ENCODE measurements at places on chromosomes 7 and 10.

DNA sequence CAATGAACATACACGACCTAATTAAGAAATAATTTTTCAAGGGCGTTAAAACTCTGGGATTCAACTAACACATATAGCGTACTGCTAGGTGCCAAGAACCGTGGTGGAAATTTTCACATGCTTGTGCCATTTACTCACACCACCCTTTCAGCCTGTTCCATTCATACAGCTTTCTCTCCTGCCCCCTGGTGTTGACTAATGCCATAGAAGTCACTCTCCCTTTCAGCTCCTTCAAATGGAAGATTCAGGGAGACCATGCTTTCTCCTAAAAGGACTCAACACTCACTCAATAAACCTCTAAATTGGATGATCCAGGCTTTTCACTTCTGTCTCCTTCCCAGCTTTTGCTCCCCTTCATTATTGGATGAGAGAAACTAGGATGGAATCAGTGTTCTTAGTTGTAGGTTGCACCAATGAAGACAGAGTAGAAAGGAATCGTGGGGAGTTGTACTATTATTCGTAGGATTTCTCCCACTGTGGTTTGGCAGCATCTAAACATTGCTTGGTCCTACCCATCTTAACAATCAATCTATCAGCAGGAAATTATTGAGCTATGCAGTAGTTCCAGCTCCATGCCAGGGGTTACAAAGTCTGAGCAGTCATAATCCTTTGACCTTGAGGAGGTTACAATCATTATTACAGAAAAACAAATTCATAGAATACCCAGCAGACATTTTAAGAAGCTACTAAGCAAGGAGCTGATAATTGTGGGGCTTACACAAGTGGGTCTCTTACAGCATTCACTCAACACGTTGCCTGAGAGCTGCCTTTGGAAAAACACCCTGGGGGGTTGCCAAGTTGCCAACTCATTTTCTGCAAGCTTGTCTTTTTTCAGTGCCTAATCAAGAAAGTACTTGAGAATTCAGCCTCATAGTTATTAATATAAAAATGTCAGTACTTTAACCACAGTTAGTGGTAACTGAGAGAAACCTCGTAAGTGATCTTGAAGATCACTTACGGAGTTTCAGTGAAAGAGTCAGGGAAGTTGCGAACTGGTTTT, 2.8 kb upstream of the PPP1R3C start:
- no peak for DNase-seq

DNA sequence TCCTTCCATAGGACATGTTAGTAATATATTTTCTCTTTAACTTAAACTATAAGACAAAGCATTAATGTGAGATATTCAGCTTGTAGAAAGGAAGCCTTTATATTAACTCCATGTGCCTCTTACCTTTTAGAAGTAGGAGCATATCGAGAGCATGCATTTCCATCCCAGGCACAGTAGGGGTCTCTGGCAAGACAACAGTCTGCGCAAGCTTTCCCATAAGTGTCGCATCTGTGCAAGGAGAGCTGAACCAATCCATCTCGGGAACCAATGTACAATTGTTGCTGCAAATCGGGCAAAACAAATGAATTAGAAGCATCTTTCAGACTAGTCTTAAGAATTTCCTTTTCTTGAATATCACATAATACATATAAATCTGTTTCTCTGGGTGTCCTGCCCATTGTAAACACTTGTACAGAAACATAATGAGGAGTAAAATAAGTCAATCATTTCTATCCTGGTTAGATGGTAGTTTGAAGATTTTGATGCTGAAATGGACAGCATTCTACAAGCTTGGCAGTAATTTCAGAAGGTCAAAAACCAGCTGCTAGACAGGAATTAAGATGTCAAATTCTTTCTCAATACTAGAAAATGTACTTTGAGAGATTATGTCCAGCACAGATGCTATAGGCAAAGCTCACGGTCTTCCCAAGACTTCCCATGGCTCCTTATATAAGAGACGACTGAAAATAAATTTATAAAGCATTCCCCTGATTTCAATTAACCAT, 171.8 kb downstream of the SEMA3D start:
- DNase-seq: no peak

- no peak for DNase-seq
Measured at GRCh38 chr7:30157204-30157603, 22.4 kb downstream of the MTURN start.

GRCh38 chr7:32479574-32480200, 10.5 kb downstream of the LSM5 start:
- DNase-seq: no peak

GRCh38 chr10:27223964-27224363, 16.6 kb downstream of the ACBD5 start:
- no peak for DNase-seq

GRCh38 chr7:98968621-98969020, 90.3 kb downstream of the TRRAP start:
- DNase-seq: no peak

- no peak for DNase-seq
Measured at GRCh38 chr10:126080291-126080825, 184.0 kb downstream of the FANK1 start.

DNA sequence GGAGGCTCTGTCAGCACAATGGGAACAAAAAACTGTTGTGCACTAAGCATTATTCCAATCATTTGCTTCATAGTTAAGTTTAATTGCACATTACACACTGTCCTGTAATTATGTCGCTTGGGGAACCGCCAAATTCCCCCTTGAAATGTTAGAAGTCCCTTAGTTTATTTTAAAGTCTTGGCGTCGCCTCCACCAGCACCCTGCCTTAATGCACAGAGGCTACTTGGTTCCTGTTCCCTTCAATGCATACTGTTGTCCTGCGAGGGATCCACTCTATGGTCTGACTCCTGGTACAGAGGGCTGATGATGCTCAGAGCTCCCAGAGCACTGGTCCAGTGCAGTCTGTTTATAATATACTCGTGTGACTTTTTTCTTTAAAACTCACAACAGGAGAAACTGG, 330.7 kb downstream of the ELMO1 start:
- no peak for DNase-seq

- no peak for DNase-seq
Measured at GRCh38 chr7:68707958-68708357, 890.3 kb upstream of the AUTS2 start.

- no peak for DNase-seq
Measured at GRCh38 chr10:59310324-59310914, 51.9 kb downstream of the FAM13C start.

DNA sequence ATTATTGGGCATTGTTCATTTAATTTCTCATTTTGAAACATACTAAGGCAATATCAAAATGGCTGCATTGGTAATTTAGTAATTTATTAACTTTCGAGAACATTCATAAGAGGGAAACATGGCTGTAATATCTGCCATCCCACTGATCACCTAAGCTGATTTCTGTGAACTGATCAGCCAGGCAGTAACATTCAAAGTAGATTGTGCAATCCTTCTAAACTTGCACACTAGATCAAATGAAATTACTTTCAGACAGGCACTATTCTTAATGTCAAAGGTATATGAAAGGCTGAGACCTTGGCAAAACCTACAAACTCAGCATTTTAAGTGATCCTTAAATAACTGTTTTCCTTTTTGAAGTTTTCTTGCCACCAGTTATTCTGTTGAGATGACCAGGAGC, 290.7 kb downstream of the CACNA2D1 start:
- no peak for DNase-seq

- no peak for DNase-seq
Measured at GRCh38 chr10:98924526-98924925, 311.1 kb downstream of the HPSE2 start.

- DNase-seq: no peak
Measured at GRCh38 chr10:59913547-59914237, 7.3 kb upstream of the CCDC6 start.

- no peak for DNase-seq
Measured at GRCh38 chr10:77590344-77591237, 47.0 kb downstream of the KCNMA1 start.

- no peak for DNase-seq
Measured at GRCh38 chr10:43181146-43181545, 42.9 kb downstream of the CSGALNACT2 start.

DNA sequence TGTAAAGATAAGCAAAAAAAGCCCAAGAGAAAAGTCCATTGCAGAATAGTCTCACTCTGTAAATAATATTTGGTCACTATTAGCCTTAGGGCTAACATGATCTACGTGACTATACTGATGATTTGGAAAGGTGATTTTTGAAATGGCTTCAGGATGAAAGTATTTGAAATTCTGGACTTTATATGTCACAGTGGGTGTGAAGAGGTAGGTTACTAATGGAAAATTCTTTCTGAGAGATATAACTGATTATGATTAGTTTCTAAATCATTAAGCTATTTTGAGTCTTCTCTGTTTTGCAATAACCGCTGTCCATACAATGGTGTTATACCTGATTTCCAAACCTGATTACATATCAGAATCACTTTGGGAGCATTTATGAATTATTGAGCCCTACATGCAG, 20.1 kb upstream of the HBP1 start:
- DNase-seq: no peak

GRCh38 chr10:87829986-87830729, 12.1 kb upstream of the ATAD1 start:
- DNase-seq: no peak

DNA sequence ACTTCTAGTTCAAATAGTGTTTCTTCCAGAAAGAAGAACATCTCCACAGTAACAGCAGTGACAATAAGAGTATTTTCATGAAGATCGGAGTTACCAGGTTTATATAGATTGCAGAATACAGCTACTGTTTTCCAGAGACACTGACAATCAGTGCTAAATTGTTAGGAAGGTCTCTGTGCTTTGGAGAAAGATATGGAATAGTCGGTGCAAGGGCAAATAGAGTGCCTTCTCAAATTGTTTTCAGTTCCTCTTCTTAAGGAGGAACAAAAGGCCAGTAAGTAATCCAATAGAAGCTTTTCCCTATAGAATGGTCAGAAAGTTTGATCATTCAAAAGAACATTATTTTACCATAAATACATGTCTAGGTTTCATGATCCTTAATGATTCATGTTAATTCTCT, 2.6 kb upstream of the KIAA1217 start:
- DNase-seq: no peak

DNA sequence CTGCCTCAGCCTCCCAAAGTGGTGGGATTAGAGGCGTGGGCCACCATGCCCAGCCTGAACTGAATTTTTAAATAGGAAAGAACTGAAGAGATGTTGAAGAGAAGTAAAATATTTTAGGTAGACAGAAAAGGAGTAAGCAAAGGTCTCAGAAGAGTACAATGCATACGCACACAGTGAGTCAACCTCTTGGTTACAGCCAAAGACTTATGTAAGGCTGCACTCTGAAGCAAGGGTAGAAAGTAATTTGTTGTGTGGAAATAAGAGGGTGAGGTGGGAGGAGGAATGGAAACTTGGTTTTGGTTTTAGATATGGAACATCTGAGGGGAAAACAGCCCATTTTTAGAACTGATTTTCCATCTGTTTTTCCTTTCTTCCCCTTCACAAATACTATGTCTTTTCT, 17.6 kb downstream of the KRIT1 start:
- no peak for DNase-seq

- no peak for DNase-seq
Measured at GRCh38 chr10:132746801-132747625, 38.9 kb downstream of the NKX6-2 start.

DNA sequence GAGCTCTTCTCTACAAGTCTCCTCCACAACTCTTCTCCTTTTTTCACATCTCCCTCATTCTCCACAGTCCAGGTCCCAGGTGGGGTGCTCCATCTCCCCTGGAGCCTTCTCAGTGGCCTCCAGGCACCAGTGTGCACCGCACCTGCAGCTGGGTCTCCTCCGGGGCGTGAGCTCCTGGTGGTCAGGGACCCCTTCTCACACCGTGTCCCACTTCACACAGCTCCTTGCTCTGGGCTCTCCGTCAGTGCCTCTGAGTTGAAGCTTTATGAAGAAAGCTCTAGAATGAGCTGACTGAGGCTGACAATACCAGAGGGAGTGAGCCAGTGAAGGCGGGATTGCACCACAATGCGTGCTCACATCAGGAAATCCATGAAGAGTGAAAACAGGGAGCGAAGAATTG, 290.2 kb downstream of the DNAJB6 start:
- DNase-seq: no peak

GRCh38 chr10:117550076-117550475, 7.5 kb downstream of the EMX2 start:
- DNase-seq: no peak

DNA sequence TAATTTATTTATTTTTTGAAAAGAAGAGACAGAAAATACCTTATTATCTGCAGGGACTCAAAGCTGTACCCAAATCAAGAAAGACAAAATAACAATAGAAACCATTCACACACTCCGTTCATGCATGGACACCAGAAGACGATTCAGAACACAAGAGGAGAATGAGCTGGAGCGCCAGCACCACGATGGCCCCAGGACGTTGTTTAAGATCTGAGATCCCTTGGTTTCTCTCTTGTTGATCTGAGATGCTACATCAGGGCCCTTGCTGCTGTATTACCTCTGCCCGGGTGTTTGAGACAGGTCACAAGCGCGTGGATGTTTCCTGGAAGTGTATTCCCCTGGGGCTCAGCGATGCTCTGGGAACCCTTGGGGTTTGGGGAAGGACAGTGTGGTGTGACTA, 46.8 kb downstream of the CHST3 start:
- no peak for DNase-seq

DNA sequence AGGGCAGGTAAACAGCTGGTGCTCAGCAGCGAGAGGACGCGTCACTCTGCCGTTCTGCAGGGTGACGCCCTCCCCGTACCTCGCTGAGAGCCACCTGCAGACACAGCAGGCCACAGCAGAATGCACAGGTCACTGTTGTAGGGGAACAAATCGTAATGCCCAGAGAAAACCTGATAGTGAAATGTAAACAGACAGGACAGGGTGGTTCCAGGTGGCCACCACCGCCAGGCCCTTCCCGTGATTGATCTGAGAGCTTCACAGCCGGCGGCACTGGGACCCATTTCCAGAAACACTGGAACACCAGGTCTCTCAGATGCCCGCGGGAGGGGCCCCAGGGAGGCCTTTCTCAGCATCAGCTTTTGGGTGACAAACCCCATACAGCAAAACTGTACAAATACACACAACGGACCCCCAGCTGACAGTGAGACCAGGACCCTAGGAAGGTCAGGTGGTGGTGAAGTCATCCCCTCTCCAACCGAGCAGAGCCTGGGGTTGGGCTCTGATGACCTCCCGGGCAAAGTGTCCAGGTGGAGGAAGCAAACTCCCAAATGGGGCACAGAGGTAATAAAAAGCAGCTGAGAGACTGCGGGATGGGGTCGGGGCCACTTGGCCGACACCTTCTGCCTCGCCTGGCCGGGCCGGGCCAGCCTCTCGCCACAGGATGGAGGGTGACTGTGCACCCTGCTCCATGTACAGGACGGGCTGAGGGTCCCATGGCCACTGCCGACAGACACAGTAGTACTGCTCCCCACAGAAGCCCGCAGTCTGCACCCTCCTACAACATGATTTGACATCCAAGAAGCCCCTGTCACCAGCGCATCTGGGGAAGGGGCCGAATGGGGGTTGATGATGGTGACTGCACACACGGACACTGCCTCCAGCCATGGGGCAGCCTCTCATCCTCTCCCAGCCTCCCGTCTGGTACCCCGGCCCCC, 4.6 kb downstream of the BHLHA15 start:
- no peak for DNase-seq

GRCh38 chr10:108445746-108446145, 1281.2 kb upstream of the SORCS1 start:
- no peak for DNase-seq
